ENCODE measurements at places on chromosomes 1 and 21.
A peak's percentile ranks its signal among the peaks of the same experiment; 100 is the strongest.

DNA sequence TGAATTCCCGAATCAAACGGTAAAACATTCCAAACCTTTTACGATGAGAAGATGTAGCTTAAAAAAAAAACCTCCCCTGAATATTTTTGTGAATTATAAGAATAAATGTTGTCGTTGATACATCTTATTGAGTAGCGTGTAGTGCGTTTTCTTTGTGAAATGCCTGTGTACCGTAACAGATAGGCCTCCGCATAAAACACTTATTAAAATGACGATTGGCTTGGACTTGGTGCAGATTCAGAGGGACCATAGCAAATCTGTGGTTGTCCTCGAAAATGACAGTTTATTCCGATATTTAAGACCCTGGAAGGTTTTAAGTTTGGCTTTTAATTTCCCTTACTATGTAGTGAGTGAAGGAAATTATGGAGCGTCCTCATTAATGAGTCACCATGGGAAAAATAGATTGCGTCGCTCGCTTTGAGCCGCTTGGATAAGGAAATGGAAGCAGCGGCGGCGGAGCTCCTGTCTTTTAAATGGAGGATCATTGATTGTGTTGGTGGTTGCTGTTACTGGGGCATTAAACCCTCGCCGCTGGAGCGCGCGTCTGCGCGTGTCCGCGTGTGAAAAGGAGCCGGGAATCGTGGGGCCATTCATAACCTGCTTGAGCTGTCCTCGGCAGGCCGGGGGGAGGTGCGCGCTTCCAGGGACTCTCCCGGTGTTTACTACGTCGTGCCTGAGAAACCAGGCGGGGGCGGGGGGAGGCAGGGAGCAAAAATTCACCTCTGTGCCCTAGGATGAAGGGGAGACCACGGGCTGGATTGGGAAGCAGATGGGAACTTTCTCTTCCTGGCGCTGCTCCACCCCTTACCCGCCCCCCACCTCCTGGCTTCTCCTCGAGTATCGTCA, 1.6 kb downstream of the SPEN start:
- peak; percentile 82 for DNase-seq

GRCh38 chr1:43822040-43822690, 111.4 kb upstream of the ARTN start:
- no peak for DNase-seq

DNA sequence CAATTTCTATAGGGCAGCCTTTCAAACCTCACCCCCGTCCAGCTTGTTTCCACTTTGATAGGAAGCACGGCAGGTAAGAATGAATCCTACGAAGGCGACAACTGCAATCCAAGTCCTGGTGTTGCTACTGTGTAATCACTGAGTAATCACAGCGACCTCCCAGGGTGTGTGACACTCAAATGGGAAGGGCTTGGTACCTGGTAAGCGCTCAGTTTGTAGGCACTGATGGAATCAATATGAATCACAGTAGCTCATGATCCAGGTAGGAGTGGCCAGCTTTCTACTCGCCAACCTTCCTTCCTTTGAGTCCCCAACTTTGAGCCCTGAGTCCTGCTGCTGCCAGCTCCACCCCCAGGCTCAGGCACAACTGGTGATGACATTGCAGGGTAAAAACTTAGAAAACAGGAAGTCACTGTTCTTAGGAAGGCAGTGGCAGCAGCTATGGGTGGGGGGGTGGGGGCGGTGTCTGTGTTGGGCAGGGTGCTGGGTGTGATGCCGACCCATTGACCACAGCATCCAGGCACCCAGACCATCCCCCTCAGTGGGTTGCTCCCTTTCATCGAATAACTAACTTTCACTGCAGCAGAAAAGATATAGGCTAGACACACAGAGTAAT, 70.7 kb downstream of the CD247 start:
- peak; percentile 74 for DNase-seq

DNA sequence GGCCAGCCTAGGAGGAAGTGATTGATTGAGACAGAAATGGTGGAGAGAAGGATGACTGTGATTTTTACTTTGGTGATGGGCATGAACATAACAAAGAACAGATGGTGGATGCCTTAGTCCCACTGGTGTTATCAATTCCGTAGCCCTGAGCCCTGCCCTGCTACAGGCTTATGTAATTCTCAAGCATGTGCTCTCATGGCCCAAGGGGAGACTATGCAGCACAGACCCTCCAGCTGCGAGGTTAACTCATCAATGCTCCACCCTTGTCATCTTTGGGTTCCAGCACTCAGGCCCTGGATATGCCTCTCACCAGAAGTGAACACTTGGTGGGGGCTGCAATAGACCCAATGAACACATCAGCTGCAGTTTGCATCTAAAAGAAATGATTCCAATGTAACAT, 62.7 kb upstream of the LRRC8D start:
- DNase-seq = no peak

DNA sequence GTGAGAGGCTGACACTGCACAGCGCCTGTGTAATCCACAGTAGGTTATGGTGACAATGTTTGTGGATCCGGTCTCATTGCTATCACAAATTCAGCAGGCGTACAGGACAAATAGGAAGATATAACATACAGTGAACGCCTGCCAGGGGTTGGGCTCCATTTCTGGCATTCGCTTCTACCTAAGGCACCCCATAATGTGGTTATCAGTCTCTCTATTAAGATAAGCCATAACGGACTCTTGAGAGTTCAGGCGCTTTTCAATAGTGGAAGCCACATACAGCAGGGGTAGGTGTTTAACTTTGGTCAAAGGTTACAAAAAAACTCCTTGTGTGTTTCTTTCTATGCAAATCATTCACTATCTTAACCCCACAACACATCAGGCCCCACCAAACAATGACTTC, 72.8 kb downstream of the SIPA1L2 start:
- no peak for DNase-seq
